ENCODE measurements at places on chromosomes 5 and 9.

DNA sequence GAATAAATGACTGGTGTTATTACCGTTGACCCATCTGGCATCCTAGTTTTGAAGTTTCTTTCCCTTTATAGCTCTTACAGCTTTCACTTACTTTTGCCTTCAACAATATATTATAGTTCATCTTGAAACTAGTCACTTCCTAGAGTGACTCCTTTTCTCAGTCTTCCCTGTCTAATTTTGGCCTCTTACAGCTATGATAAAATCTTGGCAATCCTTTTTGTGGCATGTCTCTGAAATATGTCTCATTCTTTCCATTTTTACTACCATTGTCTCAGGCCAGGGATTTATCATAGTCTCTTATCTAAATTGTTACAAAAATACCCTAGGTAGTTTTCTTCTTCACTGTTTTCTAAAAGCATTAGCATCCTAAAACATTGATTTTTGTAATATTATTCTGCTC, 621.3 kb upstream of the ZNF608 start:
- no peak for DNase-seq

DNA sequence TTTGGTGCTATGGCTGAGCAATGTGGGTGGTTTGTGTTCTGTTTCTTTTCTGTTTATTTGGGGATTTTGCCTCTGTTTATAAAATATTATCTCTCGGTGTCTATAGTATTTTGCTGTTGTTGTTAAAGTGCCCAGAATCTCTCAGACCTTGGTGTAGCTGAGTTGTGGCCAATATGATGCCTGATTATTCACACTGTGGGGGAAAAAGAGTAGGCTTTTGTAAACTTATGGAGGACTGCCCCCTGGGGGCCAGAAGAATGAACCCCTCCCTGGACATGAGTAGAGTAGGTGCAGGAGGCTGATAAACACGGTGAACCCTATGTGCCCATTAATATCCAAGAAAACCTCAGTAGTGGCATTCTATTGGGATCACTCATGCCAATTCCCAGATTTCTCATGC, 49.0 kb upstream of the DPYSL3 start:
- no peak for DNase-seq

DNA sequence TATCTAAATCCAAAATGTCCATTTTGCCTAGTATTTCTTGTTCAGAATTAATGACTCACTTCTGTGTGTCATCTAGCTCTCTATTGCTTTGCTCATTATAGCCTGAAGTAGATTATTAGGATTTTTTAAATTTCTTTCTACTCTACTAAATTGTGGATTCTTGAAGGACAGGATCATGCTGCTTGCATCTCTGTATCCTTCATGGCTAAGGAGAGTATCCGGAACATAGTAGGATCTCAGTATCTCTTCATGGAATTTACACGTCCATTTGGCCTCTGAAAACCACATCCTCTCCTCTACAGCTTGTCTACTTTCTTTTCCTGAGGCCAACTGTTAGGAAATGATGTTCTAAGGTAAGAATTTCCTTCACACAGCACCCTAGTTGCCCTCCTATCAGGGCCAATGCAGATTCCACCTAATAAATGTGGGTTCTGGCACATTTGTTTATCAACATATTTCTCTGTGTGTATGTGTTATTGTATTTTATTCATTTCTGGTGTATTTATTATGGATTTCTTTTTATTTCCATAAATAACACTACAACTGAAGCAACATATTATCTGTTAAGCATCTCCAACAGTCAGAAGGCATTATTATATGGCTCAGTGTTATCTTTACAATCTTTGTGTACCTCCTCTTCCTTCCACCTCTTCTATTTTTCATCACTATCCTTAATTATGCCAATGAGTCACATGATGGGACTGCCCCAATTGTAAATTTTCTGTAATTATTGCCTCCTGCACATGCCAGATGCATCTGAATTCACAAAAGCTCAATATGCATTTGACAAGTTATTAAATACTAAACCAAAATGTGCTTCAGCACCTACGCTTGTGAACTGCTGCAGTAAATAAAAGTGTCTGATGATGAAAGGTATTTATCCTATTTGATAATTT, 557.8 kb upstream of the TLE4 start:
- DNase-seq: no peak

GRCh38 chr5:89302102-89302891, 419.3 kb upstream of the MEF2C start:
- DNase-seq: no peak

GRCh38 chr5:114101153-114101552, 260.7 kb upstream of the KCNN2 start:
- DNase-seq: no peak

DNA sequence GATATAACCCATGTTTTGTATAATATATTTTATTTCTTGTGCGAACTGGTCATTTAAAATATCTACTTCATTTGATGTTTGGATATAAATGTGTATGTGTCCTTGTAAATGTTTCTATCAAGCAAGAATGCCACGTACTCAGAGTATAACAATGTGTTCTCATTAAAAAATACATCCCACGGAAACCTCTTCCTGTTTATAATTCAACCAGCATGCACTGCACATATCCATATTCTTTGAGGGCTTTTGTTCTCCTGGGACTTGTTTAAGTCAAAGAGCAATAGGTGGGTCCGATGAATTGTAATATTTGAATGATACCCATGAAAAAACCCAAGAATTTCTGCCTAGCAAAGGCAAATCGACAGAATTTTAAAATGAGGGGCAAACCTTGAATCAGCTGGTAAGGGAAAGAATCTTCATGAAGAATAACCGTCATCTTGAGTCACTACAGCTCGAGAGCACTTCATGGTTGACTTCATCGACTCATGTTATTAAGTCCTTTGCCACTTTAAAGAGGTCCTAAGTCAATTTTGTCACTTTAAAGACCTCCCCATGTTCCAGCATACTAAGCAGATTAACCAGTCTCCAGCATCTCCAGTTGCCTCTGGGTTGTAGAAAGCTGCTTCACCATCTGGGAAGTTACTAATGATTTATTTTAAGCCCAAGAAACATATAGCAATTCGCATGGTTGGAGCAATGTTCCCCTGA, 80.6 kb downstream of the NPR3 start:
- no peak for DNase-seq
